ENCODE measurements at places on chromosomes 2 and 18.
A peak's percentile ranks its signal among the peaks of the same experiment; 100 is the strongest.

- DNase-seq = no peak
Observed at GRCh38 chr2:54586494-54586893, 130.4 kb downstream of the SPTBN1 start.

- DNase-seq = no peak
Observed at GRCh38 chr18:7575465-7576028, 8.4 kb downstream of the PTPRM start.

DNA sequence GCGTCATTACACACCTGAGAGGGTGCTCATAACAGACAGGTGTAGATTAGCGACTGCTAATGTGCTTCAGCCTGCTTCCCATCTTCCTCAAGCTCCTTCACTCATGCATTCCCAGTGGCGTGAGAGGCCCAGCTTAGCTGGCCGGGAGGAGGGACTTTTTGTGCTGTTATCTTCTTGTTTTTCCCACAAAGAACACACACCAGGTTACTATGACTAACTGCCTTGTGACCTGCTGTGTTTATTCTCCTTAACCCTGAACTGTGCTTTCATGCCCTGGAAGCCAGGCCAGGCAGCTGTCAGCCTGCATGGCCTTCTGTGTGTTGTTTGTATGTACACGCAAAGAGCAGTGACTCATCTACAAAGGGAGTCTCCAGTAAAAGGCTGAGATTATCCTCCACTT is 143.8 kb downstream of the PIEZO2 start:
- DNase-seq = no peak

DNA sequence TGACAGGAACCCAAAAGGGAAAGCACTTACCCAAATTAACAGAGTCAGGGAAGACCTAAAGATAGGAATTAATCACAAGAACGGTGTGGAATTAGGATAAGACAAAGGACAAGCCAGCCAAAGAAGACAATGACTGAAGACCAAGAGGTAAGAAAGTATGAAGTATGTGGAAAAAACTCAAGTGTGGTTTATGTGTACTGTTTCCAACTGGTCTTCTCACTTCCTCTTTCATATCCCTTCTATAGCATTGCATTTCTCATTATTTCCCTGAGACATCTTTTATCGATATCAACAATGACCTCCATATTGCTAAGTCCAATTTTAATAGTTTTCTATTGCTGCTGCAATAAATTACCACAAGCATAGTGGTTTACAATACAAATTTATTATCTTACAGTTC is 313.5 kb upstream of the SLC39A10 start:
- DNase-seq = no peak

- DNase-seq = no peak
Observed at GRCh38 chr2:25236736-25237135, 68.4 kb upstream of the POMC start.

DNA sequence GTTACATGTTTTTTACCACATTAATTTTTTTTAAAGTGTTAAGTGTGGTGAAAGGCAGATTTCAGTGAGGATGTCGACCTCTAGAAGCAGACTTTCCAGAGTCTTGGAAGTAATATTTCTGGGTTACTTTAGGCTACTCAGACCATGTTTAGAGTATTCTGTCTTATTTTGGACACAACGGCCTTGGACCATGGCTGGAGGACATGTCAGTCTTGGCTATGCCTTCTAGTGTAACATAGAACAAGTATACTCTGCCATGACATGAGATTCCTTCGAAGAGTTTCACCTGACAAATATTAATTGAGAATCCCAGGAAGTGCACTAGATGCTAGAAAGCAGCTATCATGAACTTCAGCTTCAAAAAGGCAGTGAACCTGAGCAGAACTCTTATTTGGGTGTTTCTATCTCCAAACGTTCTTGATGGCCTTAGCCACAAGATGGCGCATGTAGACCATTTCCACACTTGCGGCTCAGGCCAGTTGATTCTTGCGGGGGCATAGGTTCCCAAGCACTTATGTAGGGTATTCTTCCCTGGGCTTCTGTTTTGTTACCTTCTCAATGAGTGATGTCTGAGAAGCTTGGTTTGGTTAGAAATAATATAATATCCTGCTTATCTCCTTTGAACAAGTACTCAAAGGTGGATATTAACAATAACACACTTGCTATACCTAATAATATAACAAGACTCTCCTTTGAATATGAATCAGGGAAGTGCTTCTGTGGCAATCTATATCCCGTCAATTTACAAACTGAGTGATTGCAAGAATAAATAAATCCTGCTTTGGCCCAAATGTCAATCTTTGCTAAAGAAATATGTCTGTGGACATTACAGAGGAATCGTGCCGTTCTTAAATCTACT is 62.0 kb downstream of the CACNB4 start:
- peak; percentile 58 for DNase-seq

GRCh38 chr2:138071720-138072719 is 107.7 kb downstream of the HNMT start:
- DNase-seq = peak; percentile 49

DNA sequence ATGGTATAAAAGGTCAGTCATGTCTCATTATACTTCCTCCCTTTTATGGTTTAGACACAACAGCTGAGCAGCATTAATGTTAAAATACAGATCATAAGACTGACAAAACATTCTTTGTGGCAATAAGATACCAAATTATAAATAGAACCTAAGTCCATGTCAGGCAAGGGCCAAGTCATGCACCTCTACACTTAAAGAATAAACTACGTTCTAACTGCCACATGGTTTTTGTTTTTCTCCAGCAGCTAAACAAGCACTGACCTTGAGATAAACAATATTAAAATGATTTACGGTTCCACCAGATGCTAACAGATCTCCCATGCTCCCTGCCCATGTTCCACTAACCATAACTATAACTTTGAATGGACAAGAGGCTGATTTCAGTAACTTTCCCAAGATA is 368.6 kb upstream of the TFPI start:
- DNase-seq = no peak

DNA sequence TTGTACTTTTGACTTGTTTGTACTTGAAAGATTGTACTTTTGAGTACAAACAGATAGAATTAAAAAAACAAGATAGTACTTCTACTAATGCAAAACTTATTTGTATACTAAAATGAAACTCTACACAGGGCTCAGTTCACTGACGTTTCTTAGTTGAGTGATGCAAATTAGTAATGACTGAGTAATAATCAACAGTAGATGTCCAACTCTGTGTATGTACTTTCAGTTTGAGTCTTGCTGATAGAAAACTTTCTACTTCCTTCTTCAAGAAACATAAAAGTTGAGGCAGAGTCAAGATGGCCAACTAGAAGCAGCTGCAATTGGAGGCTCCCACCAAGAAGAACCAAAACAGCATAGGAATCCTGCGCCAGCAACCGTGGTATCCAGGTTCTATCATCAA is 585.0 kb downstream of the NR4A2 start:
- DNase-seq = no peak

DNA sequence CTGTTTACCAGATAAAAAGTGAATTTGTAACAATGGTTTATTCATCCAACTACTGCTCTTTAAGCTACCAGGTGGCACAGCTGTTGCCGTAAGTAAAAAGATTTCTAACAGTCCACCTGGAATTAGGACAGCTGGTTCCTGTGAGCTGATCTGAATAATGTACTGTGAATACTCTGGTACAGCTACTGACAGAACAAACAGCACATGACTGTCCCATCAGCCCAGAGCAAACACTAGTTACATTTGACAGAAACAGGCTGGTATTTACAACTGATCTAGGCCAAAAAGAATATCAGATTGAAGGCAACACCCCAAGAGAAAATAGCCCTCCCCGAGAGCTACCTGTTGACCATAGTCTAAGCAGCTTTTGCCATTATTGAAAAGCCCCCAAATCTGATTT is 840.4 kb downstream of the CPS1 start:
- DNase-seq = peak; percentile 97

GRCh38 chr2:152464851-152465470 is 130.0 kb downstream of the FMNL2 start:
- no peak for DNase-seq

GRCh38 chr2:180033993-180034894 is 27.1 kb upstream of the CWC22 start:
- peak; percentile 50 for DNase-seq

GRCh38 chr2:110101280-110101844 is 14.3 kb downstream of the MALL start:
- peak; percentile 91 for DNase-seq

- no peak for DNase-seq
Observed at GRCh38 chr18:41761333-41762018, 193.6 kb upstream of the PIK3C3 start.

GRCh38 chr18:40932862-40933261 is 1022.2 kb upstream of the PIK3C3 start:
- DNase-seq = no peak

GRCh38 chr2:157324331-157324843 is 1.2 kb downstream of the ERMN start:
- no peak for DNase-seq

GRCh38 chr2:149782572-149782971 is 195.0 kb upstream of the MMADHC start:
- no peak for DNase-seq

DNA sequence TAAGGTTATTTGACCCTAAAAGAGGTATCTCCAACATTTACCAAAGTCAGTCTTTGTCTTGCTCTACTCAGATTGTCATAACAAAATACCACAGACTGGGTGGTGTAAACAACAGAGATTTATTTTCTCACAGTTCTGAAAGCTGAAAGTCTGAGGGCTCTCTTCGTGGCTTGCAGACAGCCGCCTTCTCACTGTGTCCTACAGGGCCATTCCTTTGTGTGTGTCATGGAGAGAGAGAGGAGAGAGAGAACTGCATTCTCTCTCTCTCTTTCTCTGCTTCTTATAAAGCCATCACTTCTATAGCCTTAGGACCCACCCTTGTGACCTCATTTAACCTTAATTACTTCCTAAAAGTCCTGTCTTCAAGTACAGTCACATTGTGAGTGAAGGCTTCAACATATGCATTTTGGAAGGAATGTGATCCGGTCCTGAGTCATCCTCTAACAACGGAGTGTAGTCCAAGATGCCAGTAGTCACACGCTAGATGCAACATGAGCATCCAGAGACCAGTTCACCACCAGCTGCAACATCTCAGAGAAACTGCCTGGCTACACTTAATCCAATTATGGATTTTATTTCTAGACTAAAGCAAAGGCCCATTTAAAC is 130.2 kb downstream of the CD226 start:
- no peak for DNase-seq

- no peak for DNase-seq
Observed at GRCh38 chr2:159817283-159817682, 19.3 kb upstream of the CD302 start.

DNA sequence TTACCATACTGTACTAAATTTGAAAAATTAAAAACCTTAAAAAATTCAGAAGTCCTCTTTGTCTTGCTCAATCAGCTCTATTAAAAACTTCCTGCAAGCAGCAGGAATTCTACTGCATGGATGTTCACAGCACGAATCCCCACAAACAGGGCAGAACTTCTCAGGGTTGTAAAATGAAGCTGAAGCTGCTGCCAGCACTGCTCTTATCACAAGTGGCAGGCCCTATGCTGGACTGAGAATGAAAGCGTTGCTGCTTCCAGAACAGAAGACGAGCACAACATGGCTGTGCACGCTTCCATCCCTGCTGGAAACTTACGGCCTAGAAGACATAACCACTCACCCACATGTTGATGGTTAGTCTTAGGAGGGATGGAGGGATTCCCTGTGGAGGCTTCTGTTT is 134.0 kb downstream of the RAB3GAP1 start:
- DNase-seq = no peak

GRCh38 chr2:98730053-98730706 is 752 bp downstream of the MGAT4A start:
- DNase-seq = peak; percentile 61

- DNase-seq = no peak
Observed at GRCh38 chr18:51154431-51155063, 42.9 kb downstream of the MEX3C start.

DNA sequence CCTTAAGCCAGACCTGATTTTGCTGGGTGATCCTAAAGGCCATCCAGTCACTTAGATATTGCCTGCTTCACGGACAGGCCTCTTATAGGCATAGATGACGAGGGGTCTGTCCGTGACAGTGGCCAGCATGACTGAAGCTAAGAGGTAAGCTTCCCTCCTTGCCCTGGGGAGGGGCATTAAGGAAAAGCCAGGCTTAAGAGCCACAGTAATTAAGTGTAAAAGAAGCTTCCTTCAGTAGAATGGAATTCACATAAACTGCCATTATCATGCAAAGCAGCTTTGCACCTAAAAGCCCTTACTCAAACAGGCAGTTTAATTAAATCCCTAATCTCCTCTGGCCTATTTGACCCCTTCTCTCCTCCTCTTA is 99.4 kb upstream of the PKDCC start:
- no peak for DNase-seq

GRCh38 chr2:44753552-44754285 is 187.8 kb upstream of the SIX3 start:
- peak; percentile 66 for DNase-seq

DNA sequence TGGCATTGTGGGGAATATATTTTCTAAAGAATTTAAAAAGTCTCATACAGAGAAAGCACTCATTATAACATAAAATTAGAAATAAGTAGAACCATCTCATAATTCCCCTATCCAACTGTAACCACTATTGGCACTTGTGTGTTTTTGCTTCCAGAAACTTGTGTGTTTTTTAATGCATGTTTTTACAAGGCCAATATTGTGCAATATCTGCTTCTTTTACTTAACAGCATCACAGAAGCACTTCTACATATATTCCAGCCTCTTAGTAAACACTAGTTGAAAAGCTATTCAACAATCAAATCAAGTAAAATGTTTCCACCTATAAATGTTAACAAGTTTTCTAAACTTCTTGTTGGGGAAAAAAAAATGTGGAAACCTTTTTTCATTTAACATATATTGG is 132.7 kb downstream of the LRP2 start:
- DNase-seq = no peak

GRCh38 chr2:219459460-219460311 is 25.0 kb downstream of the SPEG start:
- DNase-seq = peak; percentile 26

GRCh38 chr18:3014503-3015203 is 1.7 kb upstream of the LPIN2 start:
- no peak for DNase-seq

- DNase-seq = no peak
Observed at GRCh38 chr18:54830866-54831265, 2.6 kb downstream of the RAB27B start.

DNA sequence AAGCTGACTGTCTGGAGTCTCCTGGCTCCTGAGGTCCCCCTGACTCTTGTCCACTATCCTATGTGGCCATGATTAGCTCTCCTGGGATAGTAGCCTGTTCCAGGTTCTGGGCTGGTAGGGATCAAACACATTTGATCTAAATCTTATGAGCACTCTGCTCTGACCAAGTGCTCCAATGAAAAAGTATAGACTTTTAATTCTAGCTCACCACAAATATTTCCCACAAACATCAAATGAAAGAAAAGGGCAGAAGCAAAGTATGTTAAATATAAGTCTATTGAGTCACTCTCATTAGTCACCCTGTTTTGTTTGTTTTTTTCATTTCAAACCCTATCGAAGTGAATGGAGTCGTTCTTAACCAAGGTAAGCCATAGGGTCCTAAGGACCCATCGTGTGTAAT is 39.7 kb upstream of the NEDD4L start:
- DNase-seq = no peak

Data from NCI-H2081 (cell line).